ENCODE measurements at places on chromosomes 6 and 20.

DNA sequence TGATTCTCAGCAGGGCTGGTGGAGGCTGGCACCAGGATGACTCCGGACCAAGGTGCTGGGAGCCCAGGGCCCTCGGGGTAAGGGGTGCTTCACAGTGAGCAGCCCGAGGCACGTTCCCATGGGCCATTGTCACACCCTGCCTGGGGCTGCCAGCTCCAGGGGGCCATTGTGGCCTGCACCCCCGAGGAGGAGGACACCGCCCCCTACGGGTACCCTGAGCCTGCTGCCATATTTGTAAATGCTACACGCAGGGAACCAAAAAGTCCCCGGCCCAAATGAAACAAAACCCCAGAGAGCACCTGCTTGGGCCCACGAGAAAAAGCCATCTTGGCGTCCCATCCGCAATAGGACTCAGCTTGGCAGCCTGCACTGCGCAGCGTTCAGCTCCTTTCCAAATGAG lies 64.7 kb upstream of the GATA5 start:
- H3K36me3 ChIP-seq: no peaks in the 10 kb centered on the region
- H3K4me3 ChIP-seq: no peak overlapping the region
- H3K27ac ChIP-seq: no peak overlapping the region
- DNase-seq: no peak
- H3K4me1 ChIP-seq: peaks cover 33% of the 10 kb centered on the region

DNA sequence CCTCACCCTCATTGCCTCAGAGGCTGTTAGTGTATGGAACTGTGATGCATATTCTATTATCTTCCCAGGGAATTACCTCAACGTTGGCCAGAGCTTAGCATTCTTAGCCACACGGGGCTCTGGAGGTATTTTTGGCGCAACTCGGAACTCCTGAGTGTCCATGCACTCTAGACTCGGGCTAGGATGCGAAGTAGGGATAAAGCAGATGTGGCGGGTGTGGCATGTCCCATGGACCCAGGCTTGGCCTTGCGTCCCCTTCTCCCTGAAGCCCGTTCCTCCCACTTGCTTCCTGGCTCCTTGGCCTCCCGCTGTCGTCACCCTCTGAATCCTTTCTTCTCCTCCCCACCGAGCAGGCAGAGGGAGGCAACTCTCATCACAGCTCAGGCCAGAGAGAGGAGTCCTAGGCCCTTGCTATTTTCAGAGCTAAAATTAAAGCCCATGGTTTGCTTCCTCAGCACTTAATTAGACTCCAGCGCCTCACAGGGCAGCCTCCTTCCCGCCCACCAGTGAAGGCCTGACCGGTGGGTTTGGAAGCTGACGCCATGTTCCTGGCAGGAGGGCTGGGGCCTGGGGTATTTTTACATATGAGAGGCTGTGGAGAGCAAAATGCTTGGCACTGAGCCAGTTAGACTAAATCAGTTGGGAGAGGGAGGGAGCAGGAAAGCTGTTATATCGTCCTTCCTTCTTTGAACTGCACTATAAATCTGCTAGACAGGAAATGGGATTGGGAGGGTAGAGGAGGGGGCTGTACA lies 138.7 kb downstream of the FOXO3 start:
- no peak overlapping the region for H3K27ac ChIP-seq
- no peaks in the 10 kb centered on the region for H3K27me3 ChIP-seq
- peak; percentile 50 for DNase-seq
- H3K36me3 ChIP-seq: no peaks in the 10 kb centered on the region

DNA sequence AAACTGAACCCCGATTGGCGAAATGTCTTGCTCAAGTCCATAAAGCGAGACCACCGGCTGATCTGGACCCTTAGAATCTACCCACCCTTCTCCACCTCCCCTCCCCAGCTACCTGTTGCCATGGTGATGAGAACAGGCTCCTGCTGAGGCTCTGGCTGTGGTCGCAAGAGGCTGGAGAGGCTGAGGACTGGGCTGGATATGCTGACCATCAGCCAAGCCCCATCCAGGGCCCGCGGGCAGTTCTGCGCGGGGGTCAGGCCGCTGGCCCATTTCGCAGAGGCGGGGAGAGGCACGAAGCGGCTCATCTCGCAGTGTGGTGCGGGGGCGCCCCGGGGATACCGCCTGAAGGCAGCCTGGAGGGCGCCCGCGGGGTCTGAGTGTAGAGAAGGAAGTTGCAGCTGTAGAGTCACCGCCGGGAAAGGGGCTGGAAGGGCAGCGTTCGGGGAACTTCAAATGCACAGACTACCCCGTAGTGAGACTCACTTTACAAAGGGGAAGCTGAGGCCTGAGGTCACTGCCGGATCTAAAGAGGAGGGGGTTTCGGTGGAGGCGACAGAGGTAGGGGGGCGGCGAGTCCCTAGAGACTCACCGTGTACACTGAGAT lies 671 bp downstream of the TAPBP start:
- no peaks in the 10 kb centered on the region for H3K27me3 ChIP-seq
- peak overlapping the region; percentile 96 for H3K27ac ChIP-seq
- no peaks in the 10 kb centered on the region for H3K36me3 ChIP-seq
- peaks cover 8% of the 10 kb centered on the region for H3K4me1 ChIP-seq
- peak overlapping the region; percentile 65 for H3K4me3 ChIP-seq

DNA sequence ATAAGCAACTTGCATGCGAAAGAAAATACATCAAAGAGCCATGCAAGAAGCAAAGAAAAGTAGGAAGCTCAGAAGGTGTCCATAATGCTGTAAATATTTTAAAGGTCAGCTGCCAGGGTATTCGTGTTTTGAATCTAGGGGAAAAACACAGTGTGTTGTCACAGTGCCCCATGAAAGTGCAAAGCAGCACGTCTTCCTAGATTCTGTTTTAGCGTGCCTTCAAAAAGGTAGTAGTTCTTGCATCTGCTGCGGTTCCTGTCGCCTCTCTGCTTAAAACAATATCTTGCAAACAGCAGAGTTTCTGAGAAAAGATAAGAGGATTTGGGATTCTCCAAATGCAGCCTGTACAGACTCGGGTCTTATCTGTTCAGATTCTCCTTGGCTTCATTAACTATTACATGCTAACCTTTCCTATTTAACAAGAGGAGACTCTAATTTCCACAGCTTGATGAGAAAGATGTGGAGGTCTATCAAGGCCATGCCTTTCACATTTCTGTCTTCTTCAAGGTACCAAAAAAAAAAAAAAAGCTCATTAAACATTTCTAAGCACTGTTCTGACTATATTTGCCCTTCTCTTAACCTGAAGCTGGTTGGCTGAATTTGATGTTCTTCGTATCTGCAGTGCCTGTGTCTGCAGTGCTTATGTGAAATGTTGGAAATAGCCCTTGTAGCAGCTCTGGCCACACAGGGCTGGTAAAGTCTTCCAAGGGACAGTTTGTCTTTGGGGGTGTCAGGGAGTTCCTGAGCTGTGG lies 297.5 kb downstream of the ADGB start:
- no peaks in the 10 kb centered on the region for H3K27me3 ChIP-seq
- no peak overlapping the region for H3K27ac ChIP-seq
- no peak for DNase-seq
- no peaks in the 10 kb centered on the region for H3K36me3 ChIP-seq
- no peaks in the 10 kb centered on the region for H3K4me1 ChIP-seq

DNA sequence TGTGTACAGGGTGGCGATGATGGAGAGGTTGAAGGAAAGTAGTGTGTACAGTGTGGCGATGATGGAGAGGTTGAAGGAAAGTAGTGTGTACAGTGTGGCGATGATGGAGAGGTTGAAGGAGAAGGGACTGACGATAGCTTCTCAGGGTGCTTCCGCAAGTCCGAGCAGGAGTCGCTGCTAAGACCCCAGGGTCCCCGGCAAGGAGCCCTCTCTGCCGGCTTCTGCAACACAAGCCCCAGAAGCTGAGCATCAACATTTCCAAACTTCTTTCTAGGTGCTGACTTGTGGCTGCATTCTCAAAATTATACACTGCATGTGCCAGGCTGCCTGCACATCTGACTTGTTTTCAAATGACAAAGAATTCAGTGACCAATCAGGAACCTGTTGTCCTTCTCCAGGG lies 47.8 kb upstream of the NXT1 start:
- H3K4me1 ChIP-seq: no peaks in the 10 kb centered on the region
- H3K36me3 ChIP-seq: no peaks in the 10 kb centered on the region
- no peak overlapping the region for H3K4me3 ChIP-seq
- no peak for DNase-seq
